Stromal cell of bone marrow (primary cell): ENCODE measurements at places on chromosomes 6 and 20.

GRCh38 chr6:150761771-150762170 is 103.7 kb upstream of the MTHFD1L start:
- no peak for DNase-seq

DNA sequence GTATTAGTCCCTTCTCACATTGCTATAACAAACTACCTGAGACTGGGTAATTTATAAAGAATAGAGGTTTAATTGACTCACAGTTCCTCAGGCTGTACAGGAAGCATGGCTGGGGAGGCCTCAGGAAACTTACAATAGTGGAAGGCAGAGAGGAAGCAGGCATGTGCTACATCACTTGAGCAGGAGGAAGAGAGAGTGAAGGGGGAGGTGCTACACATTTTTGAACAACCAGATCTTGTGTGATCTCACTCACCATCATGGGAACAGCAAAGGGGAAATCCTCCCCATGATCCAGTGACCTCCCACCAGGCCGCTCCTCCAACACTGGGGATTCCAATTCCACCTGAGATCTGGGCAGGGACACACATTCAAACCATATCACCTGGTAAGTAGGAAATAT is 630.6 kb downstream of the QKI start:
- no peak for DNase-seq

DNA sequence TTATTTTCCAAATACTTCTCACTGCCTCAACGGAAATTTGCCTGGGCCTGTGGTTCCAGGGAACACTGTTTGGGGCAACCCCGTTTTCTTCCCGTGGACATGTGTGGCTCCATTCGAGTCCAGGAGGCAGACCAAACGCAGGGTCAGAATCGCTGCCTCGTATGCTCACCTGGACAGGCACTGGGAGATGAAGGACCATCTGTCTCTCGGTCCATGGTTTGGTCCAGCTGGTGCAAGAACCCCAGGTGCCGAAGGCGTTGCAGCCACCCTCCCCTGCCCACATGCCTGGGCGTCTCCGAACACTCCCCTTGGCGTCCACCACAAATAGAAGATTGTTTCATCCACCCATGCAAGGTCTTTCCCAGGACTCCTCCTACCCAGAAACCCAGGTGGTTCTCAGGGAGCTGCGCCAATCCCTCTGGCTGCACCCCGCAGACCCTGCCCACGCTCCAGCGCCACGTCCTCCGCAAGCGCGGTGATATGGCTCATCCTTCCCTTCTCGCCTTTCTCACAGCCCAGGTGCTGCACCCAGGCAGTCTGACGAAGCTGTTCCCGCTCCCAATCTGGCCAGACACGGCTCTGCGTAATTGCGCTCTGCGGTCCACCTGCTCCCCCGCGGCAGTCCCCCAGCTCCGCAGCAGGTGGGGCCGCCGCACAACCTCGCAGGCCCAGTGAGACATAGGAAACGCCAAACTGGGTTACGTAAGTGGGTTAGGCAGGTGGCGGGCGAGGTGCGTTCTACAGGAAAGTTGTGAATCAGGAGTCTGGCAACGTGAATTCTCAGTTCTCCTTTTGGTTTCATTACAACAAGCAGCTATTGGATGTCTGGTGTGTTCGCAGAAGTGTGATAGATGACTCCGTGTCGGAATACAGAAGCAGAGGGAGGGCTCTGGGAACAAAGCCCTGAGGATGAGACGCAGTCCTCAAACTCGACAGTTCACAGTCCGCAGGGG is 146.2 kb upstream of the ECI2 start:
- no peak for DNase-seq

DNA sequence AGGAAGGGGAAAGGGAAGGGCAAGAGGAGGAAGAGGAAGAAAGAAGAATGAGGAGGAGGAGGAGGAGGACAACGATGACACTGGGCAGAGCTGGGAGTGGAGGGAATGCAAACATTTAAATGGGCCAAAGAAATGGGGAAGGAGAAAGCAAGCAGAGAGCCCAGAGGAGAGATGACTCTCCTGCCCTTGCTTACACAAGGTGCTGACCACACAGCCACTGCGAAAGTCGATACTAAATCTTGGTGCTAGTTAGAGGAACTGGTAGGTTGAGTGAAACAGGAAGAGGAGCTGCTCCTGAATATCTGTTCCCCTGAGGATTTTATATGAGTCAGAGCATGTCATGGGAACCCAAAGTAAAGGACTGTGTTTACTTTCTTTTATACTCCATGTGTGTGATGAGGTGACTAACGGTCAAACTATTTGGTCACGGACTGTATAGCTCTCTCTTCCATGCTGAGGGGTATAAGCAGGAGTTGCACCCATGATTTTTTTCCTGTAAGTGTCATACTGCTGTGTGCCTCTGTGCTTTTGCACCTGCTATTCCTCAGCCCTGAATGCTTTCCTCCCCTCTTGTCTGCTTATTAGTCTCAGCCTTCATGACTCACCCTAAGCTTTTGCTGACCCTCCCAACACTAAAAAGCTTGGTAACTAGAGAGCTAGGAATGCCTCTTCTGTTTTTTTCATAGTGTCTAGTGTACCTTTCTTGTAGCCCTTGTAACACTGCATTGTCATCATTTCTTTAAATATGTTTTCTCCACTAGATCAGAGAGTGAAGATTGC is 9.5 kb upstream of the PAQR8 start:
- DNase-seq: peak; percentile 87
